ENCODE measurements at places on chromosomes 12 and 14.

DNA sequence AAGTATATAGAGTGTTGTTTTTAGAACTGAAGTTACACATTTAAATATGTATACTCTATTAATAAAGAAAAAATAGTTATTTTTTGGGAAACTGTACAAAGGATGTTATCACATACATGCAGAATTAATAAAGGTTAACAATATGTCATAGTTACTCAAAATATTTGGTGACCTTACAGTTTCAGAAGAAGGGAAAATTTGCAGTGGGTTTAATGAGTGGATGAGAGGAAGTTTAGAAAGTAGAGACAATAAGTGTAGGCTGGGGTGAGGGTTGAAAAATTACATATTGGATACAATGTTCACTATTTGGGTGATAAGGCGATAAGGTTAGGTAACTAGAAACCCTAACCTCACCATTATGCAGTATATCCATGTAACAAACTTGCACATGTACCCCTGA, 13.5 kb downstream of the WNK1 start:
- H3K4me1 ChIP-seq = peaks cover 3% of the 10 kb centered on the region
- DNase-seq = no peak
- no peaks in the 10 kb centered on the region for H3K27me3 ChIP-seq
- no peak overlapping the region for H3K4me3 ChIP-seq

- peaks cover 27% of the 10 kb centered on the region for H3K27me3 ChIP-seq
- H3K27ac ChIP-seq = no peak overlapping the region
- no peak overlapping the region for H3K4me3 ChIP-seq
Observed at GRCh38 chr12:110916295-110916875, 4.0 kb downstream of the MYL2 start.

- DNase-seq = no peak
- no peaks in the 10 kb centered on the region for H3K27me3 ChIP-seq
- H3K36me3 ChIP-seq = no peaks in the 10 kb centered on the region
Observed at GRCh38 chr12:59643550-59643949, 47.7 kb downstream of the SLC16A7 start.

GRCh38 chr14:64811676-64812075, 68.0 kb downstream of the SPTB start:
- H3K36me3 ChIP-seq = no peaks in the 10 kb centered on the region
- no peak overlapping the region for H3K4me3 ChIP-seq
- no peak overlapping the region for H3K27ac ChIP-seq
- DNase-seq = no peak
- peaks cover 15% of the 10 kb centered on the region for H3K4me1 ChIP-seq

GRCh38 chr12:3216726-3217682, 139.8 kb downstream of the TSPAN9 start:
- peaks cover 2% of the 10 kb centered on the region for H3K36me3 ChIP-seq
- no peak overlapping the region for H3K27ac ChIP-seq
- peaks cover 2% of the 10 kb centered on the region for H3K27me3 ChIP-seq
- H3K4me1 ChIP-seq = peaks cover 42% of the 10 kb centered on the region
- DNase-seq = no peak
- no peak overlapping the region for H3K4me3 ChIP-seq

- H3K36me3 ChIP-seq = peaks cover 2% of the 10 kb centered on the region
- no peak overlapping the region for H3K27ac ChIP-seq
- H3K4me3 ChIP-seq = no peak overlapping the region
- no peaks in the 10 kb centered on the region for H3K27me3 ChIP-seq
- H3K4me1 ChIP-seq = no peaks in the 10 kb centered on the region
- DNase-seq = no peak
Observed at GRCh38 chr12:105368047-105368646, 37.7 kb downstream of the C12orf75 start.

GRCh38 chr14:104494483-104494882, 85.1 kb upstream of the C14orf180 start:
- no peak for DNase-seq
- H3K36me3 ChIP-seq = no peaks in the 10 kb centered on the region
- no peaks in the 10 kb centered on the region for H3K4me1 ChIP-seq
- H3K27ac ChIP-seq = no peak overlapping the region
- H3K4me3 ChIP-seq = no peak overlapping the region

DNA sequence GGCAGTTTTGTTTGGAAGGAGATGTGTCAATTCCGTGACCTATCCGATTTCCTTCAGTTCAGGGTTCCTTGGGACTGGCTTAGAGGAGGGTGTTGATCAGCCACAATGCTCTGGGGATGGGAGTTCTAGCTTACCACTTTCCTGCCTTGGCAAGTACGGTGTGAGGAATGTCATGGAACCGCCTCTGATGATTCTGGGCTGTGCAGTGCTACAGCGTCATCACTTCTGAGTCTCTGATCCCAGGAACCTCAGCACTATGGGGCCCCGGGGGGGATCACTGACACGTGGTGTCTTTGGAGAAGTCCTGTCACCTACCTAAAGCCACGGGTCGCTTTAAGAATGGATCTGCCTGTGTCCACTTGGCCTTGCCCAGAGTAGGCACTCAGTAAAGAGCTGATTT, 271.5 kb upstream of the FKBP4 start:
- peaks cover 13% of the 10 kb centered on the region for H3K36me3 ChIP-seq
- H3K4me1 ChIP-seq = peaks cover 12% of the 10 kb centered on the region
- no peak overlapping the region for H3K27ac ChIP-seq

DNA sequence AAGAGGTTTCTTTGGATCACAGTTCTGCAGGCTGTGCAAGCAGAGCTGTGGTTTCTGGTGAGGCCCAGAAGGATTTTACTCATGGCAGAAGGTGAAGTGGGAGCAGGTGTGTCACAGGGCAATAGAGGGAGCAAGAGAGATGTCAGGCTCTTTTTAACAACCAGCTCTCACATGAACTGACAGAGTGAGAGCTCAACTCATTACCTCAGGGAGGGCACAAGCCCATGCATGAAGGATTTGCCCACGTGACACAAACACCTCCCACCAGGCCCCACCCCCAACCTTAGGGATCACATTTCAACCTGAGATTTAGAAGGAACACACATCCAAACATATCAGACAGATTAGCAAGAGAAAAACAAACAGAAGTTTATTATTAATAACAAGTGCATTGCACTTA, 470.4 kb downstream of the GALC start:
- no peak overlapping the region for H3K4me3 ChIP-seq
- H3K4me1 ChIP-seq = no peaks in the 10 kb centered on the region
- no peak overlapping the region for H3K27ac ChIP-seq
- DNase-seq = no peak

GRCh38 chr12:39972119-39972518, 133.8 kb downstream of the SLC2A13 start:
- H3K27me3 ChIP-seq = no peaks in the 10 kb centered on the region
- peaks cover 5% of the 10 kb centered on the region for H3K36me3 ChIP-seq
- H3K4me1 ChIP-seq = no peaks in the 10 kb centered on the region
- H3K27ac ChIP-seq = no peak overlapping the region

GRCh38 chr14:74348735-74349463, 628 bp downstream of the VRTN start:
- H3K4me3 ChIP-seq = no peak overlapping the region
- DNase-seq = no peak
- H3K36me3 ChIP-seq = no peaks in the 10 kb centered on the region
- peaks cover 40% of the 10 kb centered on the region for H3K27me3 ChIP-seq
- no peak overlapping the region for H3K27ac ChIP-seq

- DNase-seq = no peak
- H3K36me3 ChIP-seq = peaks cover 2% of the 10 kb centered on the region
- H3K27ac ChIP-seq = no peak overlapping the region
- peaks cover 6% of the 10 kb centered on the region for H3K27me3 ChIP-seq
- no peak overlapping the region for H3K4me3 ChIP-seq
Observed at GRCh38 chr12:51653431-51653830, 62.4 kb downstream of the SCN8A start.

DNA sequence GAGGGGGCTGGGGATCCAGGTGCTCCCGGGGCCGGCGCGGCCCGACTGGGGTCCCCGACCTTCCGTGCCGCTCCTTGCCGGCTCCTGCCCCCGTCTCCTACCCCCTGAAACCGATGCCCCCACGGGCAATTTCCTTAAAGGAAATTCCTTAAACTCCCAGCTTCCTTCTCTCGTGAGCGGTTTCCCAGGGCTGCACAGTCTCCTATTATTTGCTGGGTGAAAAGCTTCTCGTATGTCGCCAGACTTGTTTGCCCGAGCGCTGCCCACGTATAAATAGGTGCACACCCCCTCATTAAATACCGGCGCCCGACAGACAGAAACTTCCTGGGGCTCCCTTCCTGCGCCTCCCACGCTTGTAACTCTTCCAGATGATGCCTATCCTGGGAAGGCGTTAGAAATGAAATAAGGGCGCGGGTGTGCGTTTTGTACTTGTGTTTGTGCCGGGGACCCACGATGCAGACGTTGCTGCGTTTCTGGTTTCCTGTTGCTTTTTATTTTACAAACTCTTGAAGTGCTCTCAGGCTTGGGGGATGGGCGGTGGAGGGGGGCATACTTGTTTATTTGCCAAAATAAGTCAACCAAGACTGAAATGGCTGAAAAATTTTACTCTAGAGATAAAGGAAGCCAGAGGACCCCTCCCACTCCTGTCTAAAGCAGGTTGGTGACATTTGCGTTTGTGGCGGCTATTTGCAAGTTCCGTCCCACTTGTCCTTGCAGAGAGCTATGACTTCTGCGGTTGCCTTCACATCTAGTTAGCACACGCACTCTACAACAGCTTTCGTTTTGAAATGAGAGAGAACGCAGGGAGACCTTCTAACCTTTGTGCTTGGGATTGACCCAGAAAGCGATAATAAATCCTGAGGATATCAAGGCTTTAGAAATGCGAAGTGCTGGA, 1.0 kb downstream of the HIP1R start:
- H3K4me3 ChIP-seq = peak overlapping the region; percentile 87
- H3K27me3 ChIP-seq = peaks cover 10% of the 10 kb centered on the region
- peak overlapping the region; percentile 88 for H3K27ac ChIP-seq

- H3K4me1 ChIP-seq = no peaks in the 10 kb centered on the region
- H3K27me3 ChIP-seq = peaks cover 6% of the 10 kb centered on the region
- H3K36me3 ChIP-seq = no peaks in the 10 kb centered on the region
Observed at GRCh38 chr12:45637706-45638105, 91.8 kb upstream of the ARID2 start.

GRCh38 chr12:20109676-20110075, 258.7 kb upstream of the PDE3A start:
- no peak overlapping the region for H3K27ac ChIP-seq
- H3K4me3 ChIP-seq = no peak overlapping the region
- DNase-seq = no peak
- H3K27me3 ChIP-seq = no peaks in the 10 kb centered on the region

DNA sequence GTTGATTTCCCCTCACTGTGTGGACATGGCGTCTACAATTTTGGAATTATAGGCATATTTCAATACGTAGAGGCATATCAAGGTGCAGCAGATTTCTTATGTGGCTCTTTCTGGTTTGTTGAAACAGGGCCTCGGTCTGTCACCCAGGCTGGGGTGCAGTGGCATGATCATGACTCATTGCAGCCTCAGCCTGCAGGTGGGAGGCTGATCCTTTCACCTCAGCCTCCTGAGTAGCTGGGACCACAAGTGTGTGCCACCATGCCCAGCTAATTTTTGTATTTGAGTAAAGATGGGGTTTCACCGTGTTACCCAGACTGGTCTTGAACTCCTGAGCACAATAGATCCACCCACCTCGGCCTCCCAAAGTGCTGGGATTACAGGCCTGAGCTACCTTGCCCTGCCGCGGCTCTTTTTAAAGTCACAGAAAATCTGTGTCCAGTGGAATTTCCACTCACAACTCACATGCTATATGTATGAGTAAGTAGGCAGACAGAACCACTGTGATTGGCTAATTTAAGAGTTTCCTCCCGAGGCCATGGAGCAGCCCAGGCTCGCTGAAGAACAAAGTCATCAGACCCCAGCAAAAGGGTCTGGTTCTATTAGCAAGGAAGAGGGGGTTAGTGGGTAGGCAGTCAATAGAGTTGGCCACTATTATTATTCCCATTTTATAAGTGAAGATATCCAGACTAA, 9.1 kb downstream of the GNG2 start:
- no peak for DNase-seq
- no peaks in the 10 kb centered on the region for H3K27me3 ChIP-seq
- no peak overlapping the region for H3K4me3 ChIP-seq
- H3K36me3 ChIP-seq = no peaks in the 10 kb centered on the region
- H3K27ac ChIP-seq = no peak overlapping the region
- H3K4me1 ChIP-seq = peaks cover 21% of the 10 kb centered on the region

GRCh38 chr14:68589447-68590200, 203.2 kb downstream of the ZFP36L1 start:
- no peaks in the 10 kb centered on the region for H3K36me3 ChIP-seq
- no peaks in the 10 kb centered on the region for H3K27me3 ChIP-seq
- no peak for DNase-seq
- peaks cover 85% of the 10 kb centered on the region for H3K4me1 ChIP-seq
- H3K27ac ChIP-seq = peak overlapping the region; percentile 95

- peak overlapping the region; percentile 83 for H3K4me3 ChIP-seq
- H3K4me1 ChIP-seq = peaks cover 14% of the 10 kb centered on the region
- H3K36me3 ChIP-seq = no peaks in the 10 kb centered on the region
Observed at GRCh38 chr14:20412411-20412810, 890 bp downstream of the TEP1 start.

- no peaks in the 10 kb centered on the region for H3K36me3 ChIP-seq
- peaks cover 32% of the 10 kb centered on the region for H3K4me1 ChIP-seq
- peak overlapping the region; percentile 99 for H3K27ac ChIP-seq
Observed at GRCh38 chr12:98513379-98514322, 1.7 kb upstream of the TMPO start.

- H3K27ac ChIP-seq = no peak overlapping the region
- no peaks in the 10 kb centered on the region for H3K36me3 ChIP-seq
- no peak overlapping the region for H3K4me3 ChIP-seq
Observed at GRCh38 chr12:3313066-3313465, 177.9 kb upstream of the PRMT8 start.

DNA sequence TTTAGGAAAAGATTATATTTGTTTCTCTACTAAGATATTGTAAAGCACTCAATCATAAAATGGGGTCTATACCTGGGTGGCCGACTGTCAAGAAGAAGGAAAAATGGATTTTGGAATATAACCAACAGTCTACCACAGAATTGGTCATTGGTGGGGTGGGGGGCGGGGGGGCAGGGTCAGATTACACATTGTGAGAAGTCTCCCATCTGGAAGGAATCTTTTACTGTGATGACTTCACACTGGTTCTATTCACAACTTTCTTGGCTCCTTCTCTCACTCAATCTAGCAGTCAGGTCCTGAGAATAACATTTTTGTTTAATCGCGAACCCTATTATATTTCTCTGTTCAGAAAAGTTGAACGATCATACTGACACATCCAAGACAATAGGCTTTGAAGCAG, 8.7 kb upstream of the CLEC4E start:
- no peak overlapping the region for H3K27ac ChIP-seq
- no peak for DNase-seq
- H3K27me3 ChIP-seq = no peaks in the 10 kb centered on the region
- no peaks in the 10 kb centered on the region for H3K36me3 ChIP-seq
- H3K4me3 ChIP-seq = no peak overlapping the region

GRCh38 chr12:68766646-68767045, 20.7 kb downstream of the SLC35E3 start:
- no peaks in the 10 kb centered on the region for H3K27me3 ChIP-seq
- H3K4me1 ChIP-seq = no peaks in the 10 kb centered on the region
- no peak for DNase-seq
- no peak overlapping the region for H3K4me3 ChIP-seq

Data from mesothelial cell of epicardium (in vitro differentiated cells).